ENCODE measurements at places on chromosomes 2 and 18.

- no peak for DNase-seq
Observed at GRCh38 chr18:51562866-51563265, 365.4 kb upstream of the MEX3C start.

GRCh38 chr2:50648041-50648700, 383.8 kb downstream of the NRXN1 start:
- no peak for DNase-seq

DNA sequence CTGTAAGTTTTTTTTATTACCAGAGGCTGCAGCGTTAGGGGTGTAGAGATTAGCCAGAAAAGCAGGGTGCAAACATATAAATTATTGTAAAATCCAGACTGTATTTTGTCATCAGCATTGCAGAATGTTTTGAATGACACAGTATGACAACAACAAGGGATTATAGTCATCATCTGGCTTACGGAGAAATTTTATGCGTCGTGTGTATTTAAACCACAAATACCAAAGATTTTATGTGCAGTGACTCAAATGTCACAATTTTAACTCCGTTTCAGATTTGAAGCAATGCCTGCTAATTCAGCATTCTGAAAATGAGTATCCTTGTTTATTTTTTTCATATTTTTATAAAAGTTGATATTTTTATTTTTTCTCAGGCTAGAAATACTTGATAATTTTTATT, 19.4 kb upstream of the TMX3 start:
- DNase-seq, result no peak

GRCh38 chr2:63050334-63051041, at the start of gene OTX1:
Gene OTX1, plus strand, starts transcription at chr2:63050830. Its CDS starts 2,161 bp downstream, at chr2:63052991.
- no peak for DNase-seq

- no peak for DNase-seq
Observed at GRCh38 chr18:63342206-63342605, 22.6 kb upstream of the BCL2 start.

GRCh38 chr18:10170375-10170774, 256.6 kb downstream of the VAPA start:
- no peak for DNase-seq

- no peak for DNase-seq
Observed at GRCh38 chr2:69164061-69164778, 151.2 kb downstream of the ANTXR1 start.

DNA sequence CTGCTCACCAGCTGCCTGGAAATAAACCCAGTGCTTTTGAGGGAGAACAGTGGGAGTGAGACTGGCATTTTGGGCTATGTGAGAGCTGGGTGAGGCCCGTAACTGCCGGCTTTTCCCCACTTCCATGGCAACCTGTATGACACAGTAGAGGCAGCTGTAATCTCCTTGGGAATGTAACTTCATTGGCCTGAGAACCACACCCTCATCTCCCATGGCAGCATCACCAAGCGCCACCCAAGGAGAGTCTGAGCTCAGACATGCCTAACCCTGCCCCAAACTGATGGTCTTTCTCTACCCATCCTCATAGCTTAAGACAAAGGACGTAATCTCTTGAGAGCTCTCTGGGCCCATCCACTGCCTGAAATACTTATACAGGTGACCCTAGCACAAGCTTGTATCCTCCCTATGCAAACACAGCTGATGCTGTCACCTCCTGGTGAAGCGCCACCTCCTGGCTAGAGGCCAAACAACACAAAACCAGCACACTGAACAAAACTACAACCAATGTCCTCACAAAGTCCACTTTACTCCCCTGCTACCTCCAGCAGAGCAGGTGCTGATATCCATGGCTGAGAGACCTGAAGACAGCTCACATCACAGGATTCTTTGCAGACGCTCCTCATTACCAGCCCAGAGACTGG, 763.4 kb upstream of the NRXN1 start:
- DNase-seq, result no peak

DNA sequence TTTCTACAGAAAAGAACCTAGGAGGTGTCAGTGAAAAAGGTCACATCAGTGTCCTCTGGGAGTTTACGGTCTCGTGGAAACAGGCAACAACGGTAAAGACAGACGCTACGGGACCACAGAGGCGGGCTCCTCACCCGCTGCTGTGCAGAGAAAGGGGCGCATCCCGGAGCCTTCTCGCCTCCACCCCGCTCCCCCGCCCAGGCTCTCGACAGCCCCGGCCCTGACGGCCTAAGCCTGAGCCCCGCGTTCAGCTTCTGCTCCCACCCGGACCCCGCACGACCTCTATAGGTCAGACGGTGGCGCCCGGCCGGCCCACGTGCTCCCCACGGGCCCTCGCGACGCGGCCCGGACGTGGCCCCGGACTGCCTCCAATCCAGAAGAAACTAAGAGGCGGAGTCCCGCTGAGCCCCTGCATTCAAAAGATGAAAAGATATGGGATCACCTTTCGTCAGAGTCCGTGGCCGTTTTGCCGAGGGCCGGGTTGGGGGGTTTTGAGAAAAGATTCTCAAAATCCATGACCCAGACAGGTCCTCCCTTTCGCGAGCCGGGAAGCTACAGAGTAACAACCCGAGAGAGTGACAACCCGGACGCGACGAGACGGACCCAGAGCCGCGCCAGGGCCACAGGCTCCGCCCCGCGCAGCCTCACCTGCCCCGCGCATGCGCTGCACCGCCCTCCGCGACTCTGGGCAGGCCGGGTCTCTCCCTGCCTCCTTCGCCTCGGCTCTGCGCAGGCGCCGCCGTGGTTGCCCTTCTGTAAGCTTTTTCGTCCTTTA, at the start of gene ZC3H8:
Gene ZC3H8, minus strand, starts transcription at position 577 of the 775 bp plus-strand sequence. Its CDS starts 61 bp downstream, at position 516.
- peak; percentile 92 for DNase-seq

GRCh38 chr2:48725696-48726494, 29.6 kb downstream of the LHCGR start:
- DNase-seq, result no peak

DNA sequence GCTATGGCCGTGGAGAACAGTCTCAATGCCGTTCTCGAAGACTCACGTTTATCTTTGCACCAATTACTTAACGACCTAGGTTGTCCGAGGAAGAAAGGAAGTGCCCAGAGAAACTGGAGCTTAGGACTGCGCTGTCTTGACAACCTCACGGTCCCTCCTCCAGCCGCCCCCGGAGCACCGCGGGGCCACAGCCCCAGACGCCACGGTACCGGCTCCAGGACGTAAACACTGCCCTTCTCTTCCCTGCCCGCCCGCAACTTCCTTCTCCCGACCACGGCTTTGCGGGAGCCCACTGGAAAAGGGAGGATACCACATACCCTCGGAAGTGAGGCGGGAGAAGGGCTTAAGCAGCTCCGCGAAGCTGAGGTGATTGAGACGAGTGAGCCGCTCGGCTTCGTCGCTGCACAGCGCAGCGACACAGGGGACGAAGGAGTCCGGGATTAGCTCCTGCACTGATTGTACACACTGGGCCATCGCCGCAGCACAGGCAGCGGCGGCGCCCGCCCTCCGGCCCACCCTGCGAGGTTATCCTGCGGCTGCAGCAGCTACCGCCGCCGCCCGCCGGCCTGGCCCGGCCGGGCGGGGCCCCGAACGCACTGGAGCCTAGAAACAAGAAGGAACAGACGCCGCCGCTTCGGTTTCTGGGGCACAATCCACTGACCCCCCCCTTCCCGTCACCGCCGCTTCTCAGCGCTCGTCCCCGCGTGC, 483 bp downstream of the TRAPPC8 start:
- no peak for DNase-seq

DNA sequence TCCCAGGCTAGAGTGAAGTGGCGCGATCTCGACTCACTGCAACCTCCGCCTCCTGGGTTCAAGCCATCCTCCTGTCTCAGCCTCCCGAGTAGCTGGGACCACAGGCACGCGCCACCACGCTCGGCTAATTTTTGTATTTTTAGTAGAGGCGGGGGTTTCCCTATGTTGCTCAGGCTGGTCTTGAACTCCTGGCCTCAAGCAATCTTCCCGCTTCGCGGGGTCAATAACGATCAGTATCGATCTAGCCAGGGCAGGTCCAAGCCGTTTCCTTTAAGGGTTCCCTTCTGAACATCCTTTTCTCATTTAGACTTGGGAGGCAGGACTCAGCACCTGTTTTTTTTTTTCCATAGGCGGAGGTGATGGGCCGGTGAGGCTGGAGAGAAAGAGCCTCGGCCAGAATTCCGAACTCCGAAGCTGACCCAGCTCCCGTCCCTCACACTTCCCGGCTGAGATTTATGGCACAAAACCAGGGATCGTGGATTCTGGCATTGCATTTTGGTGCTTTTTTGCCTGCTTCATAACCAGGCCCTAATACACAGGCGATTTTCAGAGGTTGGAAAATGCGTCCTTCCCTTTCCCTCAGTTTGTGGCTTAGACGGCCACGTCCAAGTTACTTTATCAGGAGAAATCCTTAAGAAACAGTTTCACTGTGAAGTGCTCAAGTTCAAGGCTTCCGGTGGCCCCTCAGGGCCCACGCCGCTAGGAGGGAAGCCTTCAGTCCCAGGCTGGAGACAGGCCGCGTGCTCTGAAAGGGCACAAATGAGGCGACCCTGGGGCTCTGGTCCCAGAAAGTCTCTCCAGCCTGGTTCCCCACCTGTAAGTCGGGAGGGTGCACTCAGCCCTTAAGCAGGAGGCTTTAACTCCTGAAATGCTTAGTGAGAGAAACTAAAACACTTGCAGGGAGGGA, 998 bp upstream of the SLC66A3 start:
- DNase-seq, result no peak

- no peak for DNase-seq
Observed at GRCh38 chr18:75681538-75682115, 254.1 kb upstream of the SMIM21 start.

DNA sequence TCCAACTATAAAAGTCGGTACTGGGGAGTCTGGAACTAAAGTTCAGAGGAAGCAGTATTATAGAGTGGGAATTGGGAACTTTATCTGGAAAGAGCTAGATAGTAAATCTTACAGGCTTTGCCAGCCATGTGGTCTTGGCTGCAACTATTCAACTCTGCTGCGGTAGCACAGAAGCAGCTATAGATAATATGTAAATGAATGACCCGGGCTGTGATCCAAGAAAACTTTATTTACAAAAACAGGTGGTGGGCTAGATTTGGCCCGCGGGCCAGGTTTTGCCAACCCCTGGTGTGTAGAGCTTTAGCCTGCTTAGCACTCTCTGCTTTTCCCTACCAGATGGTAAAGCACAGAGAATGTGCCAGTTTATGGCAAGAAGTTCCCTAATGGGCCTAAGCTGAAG, 70.8 kb downstream of the TNP1 start:
- no peak for DNase-seq

DNA sequence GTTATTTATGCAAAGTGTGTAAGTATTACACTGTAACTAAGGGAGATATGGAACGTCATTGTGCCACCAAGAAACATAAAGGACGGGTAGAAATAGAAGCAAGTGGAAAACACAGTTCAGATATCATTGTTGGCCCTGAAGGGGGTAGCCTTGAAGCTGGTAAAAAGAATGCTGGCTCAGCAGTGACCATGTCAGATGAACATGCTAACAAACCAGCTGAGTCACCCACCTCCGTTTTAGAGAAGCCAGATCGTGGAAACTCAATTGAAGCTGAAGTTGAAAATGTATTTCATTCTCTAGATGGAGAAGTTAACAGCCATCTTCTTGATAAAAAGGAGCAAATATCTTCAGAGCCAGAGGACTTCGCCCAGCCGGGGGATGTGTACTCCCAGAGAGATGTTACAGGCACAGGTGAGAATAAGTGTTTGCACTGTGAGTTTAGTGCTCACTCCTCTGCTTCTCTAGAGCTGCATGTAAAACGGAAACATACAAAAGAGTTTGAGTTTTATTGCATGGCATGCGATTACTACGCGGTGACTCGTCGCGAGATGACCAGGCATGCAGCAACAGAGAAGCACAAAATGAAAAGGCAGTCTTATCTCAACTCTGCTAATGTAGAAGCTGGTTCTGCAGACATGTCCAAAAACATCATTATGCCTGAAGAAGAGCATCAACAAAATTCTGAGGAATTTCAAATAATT, 36.1 kb downstream of the ZNF407 start:
- DNase-seq, result no peak

- DNase-seq, result no peak
Observed at GRCh38 chr18:75915941-75916623, 488.6 kb upstream of the SMIM21 start.

GRCh38 chr2:43161650-43162510, 64.5 kb downstream of the ZFP36L2 start:
- DNase-seq, result no peak

DNA sequence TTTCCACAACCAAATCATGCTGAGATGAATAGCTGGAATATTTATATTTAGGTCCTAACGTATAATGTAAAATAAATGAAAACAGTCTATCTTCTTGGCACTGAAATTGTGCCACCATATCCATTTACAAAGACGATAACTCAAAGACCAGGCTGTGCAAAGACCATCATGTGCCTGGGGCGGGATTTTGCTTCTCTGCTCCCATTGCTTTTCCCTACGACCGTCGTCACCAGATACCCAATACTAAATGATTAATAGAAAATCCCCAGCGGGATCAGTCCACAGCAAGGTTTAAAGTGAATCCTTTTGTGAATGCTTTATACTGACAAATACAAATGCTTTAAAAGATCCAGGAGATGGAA, 194.3 kb upstream of the ARL4C start:
- no peak for DNase-seq

DNA sequence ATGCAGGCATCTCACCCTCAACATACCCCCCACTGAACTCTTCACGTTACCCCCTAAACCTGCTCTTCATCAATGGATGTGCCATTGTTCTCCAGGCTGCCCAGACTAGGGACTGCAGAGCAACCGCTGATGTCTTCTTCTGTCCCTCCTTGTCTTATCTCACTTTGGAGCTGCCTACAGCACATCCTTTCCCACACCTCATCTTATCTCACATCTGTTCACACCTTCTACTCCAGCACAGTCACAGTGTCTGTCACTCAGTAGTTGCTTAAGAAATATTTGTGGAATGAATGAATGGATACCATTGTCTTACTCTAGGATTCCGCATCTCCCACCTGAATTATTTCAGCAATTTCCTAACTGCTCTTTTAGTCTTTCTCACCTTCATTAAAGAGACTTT, 144.5 kb downstream of the ANTXR1 start:
- DNase-seq, result no peak

DNA sequence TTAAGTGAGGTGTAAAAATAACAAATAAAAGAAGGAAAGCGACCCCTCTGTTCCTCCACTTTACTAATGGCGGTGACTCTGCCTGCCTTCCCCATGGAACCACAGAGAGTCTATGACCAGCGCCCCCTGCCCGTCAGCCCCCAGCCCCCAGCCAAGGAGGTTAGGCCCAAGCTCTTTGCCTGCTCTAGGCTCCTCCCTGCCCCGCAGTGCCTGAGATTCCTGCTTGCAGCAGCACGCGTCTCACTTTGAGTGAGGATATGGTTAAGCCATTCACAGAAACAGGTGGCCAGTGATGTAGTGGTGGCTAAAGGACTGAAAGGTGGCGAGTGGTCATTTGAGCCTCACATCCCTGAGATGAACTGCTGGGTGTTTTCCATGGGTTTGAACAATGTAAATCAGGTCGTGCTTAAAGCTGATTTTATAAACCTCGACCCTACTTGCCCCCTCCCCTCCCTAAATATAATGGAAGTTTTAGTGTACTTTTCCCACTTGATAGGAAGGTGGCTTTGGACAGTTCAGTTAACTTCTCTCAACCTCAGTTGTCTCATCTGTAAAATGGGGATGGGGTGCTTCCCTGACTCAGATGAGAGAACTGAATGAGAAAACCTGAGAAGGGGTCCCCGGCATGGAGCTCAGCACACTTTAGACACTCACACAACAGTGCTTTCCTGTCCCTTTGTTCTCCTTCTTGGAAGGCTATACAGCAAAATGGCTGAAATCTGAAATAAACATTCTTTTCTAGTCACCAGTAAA, 46.5 kb downstream of the IL1RL2 start:
- no peak for DNase-seq

- DNase-seq, result no peak
Observed at GRCh38 chr2:108640731-108641130, 78.6 kb upstream of the RANBP2 start.

Data from effector CD4-positive, alpha-beta T cell (primary cell).